ENCODE measurements at places on chromosomes 12 and 14.

DNA sequence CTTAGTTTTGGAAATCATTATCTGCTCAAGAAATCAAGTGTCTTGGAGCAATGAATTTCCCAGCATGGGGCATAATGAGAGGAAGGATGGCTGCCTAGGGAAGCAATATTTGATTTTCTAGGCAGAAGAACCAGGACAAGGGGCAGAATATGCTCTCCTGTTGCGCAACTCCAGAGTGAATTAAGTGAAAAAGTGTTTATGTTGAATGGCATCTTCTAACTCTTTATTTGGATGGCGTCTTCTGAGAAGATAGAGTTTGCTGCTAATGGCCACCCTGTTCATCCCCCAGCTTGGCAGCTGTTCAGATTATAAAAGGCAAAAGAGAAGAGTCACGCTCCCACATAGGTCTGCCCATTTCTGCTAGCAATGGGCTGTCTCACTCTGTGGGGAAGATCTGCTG, 1278.1 kb downstream of the AACS start:
- DNase-seq = no peak

DNA sequence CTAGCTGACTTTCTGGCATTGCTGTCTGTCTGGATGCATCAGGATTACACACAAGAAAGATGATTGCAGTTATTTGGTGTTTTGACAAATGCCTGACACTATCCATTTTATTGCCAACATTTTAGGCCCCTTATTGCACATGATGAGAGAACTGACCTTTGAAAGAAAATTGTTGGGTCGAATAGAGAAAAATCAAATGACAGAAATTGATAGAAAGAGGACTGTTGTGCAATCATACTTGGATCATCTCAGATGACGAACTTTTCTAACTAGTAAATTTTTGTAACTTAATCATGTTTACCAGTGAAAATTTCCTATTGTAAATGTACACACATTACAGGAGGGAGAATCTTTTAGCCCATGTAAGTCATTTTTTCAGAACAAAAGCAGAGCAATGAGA, 251.5 kb upstream of the USP15 start:
- DNase-seq = no peak

DNA sequence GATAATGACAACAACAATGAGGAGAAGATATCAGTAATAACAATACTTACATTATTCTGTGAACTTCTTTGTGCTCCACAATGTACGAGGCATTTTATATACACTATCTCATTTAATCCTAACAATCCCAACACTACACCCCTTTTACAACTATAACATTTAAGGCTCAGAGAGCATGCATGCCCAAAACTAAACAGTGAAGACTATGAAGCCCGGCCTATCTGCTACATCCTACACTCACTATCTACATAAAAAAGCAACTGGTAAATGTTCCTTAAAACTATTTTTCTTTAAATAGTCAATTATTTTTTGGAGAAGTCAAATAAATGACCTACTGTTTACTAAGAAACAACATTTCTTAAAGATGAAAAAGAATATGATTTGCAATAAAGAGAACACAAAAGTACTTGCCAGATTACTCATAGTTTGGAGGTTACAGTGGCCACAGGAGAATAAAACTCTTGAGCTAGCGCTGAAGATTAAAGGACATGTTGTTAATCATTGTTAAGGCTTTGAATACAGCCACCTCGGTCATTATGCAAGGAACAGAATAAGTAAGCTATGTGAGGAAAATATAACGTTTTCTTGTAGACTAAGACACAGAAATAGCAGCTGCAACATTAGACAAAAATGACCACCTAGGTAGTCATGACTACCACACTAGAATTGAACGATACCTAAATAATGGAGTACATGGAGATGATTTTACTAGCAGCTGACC, 56.7 kb downstream of the EPS8 start:
- no peak for DNase-seq

DNA sequence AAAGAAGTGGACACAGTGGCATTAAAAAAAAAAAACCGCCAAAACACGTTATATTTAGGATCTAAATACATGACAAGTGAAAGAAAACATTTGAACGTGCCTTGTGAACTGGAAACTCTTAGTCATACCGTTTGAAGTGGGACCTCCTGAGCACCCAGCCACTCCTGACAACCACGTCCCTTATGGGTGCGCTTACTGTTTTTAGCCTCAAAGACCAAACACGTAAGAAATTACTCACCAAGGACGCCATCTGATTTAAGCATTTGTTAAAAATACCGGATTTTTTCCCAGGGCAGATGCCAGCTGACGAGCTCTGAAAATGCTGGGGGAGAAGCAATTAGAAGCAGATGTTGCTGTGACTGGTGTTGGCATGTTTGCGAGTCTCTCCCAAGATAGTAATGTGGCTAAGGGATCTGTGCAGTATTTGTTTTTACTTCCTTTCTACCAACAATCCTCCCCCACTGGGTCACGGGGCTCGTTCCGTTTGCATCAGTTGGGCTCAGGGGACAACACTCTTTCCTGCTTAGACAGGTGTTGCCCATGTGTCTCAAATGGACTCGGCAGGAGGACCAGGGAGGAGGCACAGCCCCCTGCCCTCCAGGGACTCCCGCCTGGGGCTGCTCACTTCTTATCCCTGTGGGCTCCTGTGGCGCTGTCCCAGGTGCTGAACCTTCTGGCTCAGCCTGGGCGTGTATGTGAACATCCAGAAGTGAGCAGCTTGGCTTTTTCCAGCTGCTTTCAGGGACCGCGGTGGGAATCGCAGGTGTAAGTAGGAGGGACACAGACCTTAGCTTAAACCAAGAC, 101.0 kb downstream of the BEGAIN start:
- peak; percentile 93 for DNase-seq

Data from islet precursor cell (in vitro differentiated cells).